Stimulated activated CD8-positive, alpha-beta memory T cell treated with anti-CD3 and anti-CD28 coated beads, Interleukin-4, amount 100 ng/mL, for 1 hour (primary cell): ENCODE measurements at places on chromosomes 3 and 15.
A peak's percentile ranks its signal among the peaks of the same experiment; 100 is the strongest.

DNA sequence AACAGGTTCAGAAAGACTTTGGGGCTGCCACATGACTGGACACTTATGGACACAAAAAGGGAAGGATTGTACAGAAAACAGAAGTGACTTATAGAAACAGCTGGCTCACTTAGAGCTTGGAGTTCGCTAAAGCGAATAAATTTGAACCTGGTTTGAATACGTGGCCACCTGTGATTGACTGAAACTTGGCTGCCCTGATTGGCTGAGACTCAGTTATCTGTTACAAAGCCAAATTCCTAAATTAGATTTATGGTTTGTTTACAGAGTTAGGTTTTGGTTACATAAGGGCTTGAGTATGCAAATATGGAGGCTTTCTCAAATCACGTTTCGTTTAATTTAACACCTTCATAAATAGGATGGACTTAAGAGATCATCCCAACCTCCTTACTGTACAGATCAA, 270.2 kb downstream of the THSD4 start:
- DNase-seq = no peak

DNA sequence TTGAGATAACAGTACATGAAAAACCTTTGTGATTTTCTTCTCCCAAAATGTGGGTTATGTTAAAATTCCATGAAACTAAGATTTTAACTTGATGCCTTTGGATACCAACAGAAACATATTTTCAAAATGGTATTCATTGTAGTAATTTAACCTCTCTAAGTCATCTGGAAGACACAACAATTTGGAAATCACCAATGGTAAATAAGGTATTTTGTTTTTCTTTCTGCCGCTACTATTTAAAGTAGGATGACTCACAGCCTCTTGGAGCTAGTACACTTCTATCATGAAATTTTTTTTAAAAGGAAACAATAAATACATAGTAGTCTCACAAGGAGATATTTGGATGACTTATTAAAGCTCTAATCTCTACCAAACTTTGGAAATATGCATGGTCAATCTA, 291.6 kb upstream of the VEPH1 start:
- no peak for DNase-seq

DNA sequence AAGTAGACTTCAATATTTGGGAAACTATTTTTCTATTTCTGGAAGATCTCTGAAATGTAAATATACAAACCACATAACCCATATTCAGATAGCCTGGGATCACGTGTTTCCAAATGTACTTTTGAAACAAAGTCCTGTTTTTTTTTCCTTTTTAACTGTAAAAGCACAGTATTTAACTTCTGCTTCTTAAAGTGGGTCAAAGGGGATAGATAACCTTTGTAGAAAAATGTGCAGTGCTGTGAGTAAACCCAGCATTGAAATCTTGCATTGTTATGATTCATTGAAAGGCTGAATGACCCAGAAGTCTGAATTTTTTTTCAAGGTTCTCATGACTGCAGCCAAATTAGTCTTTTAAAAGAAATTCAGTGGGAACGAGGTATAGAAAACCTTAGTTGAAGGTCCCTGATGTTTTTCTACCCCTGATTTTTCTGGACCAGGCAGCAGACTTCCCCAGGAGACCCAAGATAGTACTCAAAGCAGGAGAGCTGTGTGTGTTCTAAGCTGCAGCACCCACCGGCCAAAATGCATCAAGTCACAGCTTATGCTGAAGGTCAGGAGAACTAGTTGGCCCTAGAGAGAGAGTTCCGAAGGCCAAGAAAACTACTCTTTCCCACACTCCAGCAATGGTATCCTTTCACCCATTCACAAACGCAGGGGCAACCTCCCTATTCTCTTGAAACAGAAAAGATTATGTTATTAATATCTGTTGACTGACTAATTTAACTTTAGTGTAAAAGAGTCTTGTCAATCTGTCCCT, 43.6 kb upstream of the APH1B start:
- no peak for DNase-seq

DNA sequence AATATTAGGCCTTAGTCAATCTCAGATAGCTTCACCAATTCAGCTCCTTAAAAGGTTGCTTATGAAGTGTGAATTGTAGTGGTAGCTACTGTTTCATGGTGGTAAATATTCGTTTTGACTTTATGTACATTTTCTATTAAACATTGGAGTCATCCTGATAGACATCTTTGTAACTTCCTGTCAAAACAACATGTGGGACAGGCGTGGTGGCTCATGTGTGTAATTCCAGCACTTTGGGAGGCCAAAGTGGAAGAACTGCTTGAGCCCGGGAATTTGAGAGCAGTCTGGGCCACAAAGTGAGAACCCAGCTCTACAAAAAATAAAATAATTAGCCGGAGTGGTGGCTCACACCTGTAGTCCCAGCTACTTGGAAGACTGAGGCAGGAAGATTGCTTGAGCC, 2.0 kb upstream of the TRIM59 start:
- no peak for DNase-seq

- DNase-seq = no peak
These were observed 10.7 kb downstream of the PCSK6 start for GRCh38 chr15:101478701-101479341.

- no peak for DNase-seq
These were observed 28.9 kb upstream of the DRD3 start for GRCh38 chr3:114207768-114208167.

DNA sequence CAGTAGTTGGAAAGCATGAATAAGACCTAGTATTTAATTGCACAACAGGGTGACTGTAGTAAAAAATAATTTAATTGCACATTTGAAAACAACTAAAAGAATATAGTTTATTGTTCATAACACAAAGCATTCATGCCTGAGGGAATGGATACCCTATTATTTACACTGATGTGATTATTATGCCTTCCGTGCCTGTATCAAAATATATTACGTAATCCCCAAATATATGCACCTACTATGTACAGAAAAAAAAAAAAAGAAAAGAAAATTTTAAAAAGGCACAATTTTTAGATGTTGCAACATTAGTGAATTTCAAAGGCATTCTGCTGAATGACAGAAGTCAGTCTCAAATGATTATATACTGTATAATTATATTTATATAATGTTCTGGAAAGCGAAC, 647.2 kb upstream of the BCHE start:
- no peak for DNase-seq

GRCh38 chr15:101137312-101137940, 114.4 kb downstream of the CHSY1 start:
- DNase-seq = no peak

GRCh38 chr15:81107889-81108288, 26.2 kb upstream of the CFAP161 start:
- no peak for DNase-seq

GRCh38 chr15:75347222-75348033, 589 bp downstream of the NEIL1 start:
- no peak for DNase-seq

DNA sequence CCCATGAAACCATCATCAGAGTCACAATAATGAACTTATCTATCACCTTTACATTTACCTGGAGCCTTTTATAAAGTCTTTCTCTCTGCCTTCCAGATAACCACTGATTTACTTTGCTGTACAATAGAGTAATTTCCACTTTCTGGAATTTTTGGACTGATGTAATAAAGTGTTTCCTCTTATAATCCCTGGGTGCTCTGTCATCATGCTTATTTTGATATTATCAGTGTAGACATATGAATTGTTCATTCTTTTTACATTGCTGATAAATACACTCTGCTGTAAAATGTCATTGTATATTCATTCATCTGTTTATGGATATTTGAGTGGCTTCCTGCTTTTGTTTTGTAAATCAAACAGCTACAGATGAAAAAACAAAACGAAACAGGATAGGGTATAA, 27.0 kb upstream of the IREB2 start:
- no peak for DNase-seq

DNA sequence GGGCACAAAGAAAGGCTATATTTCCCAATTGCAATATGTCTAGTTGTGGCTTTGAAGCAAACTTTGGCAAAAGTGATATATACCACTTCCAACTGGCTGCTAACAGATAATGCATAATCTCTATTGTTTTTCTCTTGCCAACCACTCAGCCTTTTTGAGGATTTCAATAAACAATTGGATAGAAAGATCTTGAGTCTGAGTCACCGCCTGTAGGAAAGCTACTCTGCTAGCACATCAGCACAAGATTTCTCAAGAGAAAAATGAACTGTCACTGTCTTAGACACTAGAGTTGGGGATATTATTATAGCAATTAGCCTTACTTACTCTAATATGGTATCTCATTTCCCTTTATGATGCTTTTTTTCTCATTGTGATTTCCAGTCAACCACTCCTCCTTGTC, 119.7 kb downstream of the SST start:
- no peak for DNase-seq

DNA sequence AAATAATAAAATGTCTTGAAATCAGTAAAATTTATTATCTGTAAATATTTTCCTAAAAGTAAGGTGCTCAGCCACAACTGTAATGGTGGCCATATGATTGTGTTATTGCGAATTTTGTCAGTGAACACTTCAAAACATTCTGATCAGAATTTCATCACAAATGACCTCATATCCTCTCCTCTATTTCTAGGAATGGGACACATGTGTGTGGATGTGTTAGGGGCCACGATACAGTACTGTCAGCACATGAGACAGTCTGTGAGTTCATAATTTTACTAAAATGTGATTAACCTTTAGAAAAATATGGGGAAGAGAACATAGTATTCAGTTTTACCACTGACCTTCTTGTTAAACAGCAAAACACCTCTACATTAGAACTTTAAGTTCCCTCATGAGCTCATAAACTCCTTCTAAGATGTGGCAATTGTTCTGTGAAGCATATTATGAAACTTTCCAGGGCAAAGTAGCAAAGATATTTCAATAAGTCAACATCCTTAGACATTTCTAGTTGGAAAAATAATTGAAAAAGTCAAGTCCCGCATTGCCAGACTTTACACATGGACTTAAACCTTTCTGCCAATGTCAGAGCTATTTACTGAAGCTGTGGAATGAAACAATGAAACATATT, 158.2 kb upstream of the ABI3BP start:
- DNase-seq = no peak

GRCh38 chr3:181723625-181724191, 12.0 kb downstream of the SOX2 start:
- DNase-seq = no peak

GRCh38 chr3:39189959-39190269, 2.5 kb downstream of the XIRP1 start:
- peak; percentile 28 for DNase-seq

GRCh38 chr3:65575376-65575840, 463.3 kb downstream of the MAGI1 start:
- DNase-seq = no peak

GRCh38 chr3:1962396-1963088, 136.1 kb upstream of the CNTN4 start:
- DNase-seq = no peak

- no peak for DNase-seq
These were observed 35.8 kb downstream of the CTNNB1 start for GRCh38 chr3:41234823-41235721.

DNA sequence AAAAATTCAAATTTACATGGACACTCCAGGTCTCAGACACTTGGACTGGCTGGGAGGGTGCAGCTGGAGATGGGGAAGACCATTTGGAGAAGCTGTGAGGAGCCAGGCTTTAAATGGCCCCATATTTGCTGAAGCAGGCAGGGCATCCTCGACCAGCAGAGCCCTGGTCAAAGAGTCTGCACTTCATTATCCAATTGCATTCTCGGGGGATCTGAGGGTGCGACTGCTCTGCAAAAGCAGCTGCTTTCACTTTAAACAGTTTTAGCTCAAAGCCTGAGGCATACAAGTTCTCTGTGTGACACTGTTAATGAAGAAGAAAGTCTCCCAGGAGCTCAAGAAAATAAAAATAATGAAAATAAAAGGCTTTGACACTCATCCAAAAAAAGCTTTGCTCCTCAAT, 98.0 kb upstream of the SLC25A36 start:
- no peak for DNase-seq

DNA sequence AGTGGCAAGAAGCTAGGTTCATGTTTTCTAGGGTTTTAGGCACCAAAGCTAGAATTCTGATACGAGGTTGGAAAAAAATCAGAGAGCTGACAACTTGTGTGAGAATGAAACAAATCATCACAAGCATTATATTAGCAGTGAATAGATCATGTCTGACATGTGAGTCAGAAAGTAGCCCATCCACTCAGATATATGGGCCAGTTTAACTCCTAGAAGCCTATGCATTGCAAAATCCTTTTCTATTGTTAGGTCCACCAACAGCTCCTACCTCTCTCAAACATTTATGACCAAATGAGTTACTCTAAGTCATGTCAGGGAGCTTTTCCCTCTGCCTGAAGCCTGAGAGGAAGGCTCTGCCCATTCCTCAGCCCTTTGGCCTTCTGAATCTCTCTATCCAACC, 44.0 kb downstream of the KBTBD12 start:
- no peak for DNase-seq

DNA sequence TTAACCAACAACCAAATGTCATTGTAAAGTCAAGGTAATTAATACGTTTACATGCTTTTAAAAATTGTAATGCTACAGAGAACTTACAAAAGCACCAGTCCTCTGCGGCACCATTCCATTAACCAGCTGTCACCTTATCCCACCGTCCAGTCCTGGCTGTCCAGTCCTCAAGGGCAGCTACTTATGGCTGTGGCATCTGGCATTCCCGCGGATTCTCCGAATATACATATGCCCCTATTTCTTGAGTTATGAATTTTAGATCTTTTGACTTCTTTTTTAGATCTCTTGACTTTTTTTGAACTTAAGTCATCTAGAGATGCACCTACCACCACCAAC, 382 bp upstream of the POMGNT2 start:
- DNase-seq = no peak

- no peak for DNase-seq
These were observed 332.3 kb downstream of the THSD4 start for GRCh38 chr15:71447328-71448250.

- DNase-seq = no peak
These were observed 560.8 kb downstream of the MCTP2 start for GRCh38 chr15:94792196-94792595.

DNA sequence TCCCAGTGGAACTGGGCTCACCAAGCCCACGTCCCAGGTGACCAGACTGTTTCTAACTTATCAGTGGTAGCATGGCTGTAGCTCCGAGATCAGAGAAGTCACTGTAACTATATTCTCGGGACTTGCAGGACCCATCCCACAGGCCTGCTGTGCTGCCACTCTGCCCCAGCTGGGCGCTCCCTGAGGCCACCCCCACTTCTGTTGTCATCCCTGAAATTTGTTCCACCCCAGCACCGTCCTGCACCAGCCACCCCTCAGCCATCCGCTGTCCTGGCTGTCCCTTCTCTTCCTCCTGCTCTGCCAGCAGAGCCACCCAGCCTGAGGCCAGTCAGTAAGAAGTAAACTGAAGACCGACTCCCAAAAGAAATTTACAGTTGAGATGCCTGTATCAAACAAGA, 33.0 kb upstream of the VILL start:
- DNase-seq = no peak

GRCh38 chr3:117170094-117170493, 460.5 kb downstream of the TUSC7 start:
- DNase-seq = no peak

DNA sequence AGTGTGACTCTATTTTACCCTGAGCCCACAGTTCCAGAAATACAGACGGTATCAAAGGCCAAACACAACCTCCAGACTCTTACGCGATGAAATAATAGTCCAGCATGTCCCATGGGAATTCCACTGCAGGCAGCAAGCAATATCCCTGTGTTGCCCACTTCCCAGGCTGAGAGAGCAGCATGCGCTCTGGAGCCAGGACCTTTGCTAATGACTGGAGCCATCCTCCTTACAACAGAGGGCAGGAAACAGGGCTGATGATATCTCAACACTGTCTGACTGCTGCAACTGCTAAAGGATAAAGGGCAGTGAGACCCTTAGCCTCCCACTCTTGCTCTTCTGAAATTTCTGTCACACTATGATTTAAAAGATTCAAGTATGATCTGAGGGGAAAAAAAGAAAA, 34.8 kb downstream of the MCF2L2 start:
- DNase-seq = no peak

- DNase-seq = no peak
These were observed 85.6 kb upstream of the ACP3 start for GRCh38 chr3:132231633-132232032.
